Fibroblast of upper back skin (primary cell): ENCODE measurements at places on chromosomes 6 and 20.
A peak's percentile ranks its signal among the peaks of the same experiment; 100 is the strongest.

DNA sequence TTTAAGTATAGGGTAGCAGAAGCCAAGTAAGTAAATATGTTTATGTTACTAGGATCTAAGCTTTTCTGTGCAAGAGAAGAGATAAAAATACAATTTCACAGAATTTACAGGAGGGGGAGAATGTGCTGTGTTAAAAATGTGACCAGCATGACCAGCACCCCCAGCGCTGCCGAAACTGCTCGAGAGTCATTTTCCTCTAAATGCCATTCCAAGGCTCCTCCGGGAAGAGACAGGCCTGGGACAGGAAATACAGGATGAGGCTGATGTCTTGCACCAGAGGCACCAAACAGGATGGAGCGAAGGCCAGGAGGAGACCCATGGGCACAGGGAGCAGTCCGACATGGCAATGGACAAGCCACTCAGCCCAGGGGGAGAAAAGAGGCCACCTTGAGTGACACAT lies 21.1 kb downstream of the TAF4 start:
- DNase-seq, result no peak

DNA sequence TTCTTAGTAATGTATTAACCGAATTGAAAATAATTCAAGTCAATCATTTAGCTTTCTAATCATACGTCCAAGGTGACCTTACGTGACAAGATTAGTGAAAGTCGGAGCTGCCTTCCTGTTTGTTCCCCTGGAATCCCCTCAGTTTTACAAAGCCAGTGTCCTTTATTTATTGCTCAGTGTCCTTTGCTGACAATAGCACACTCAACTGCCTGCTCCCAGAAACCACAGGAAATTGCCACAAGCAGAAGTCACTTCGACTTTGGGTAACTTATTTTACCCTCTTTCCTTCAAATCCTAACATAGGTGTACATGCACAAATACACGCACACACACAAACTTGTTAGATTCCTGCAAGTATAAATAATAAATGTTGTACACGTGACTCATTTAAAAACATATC lies 1167.7 kb upstream of the ADGRB3 start:
- no peak for DNase-seq

DNA sequence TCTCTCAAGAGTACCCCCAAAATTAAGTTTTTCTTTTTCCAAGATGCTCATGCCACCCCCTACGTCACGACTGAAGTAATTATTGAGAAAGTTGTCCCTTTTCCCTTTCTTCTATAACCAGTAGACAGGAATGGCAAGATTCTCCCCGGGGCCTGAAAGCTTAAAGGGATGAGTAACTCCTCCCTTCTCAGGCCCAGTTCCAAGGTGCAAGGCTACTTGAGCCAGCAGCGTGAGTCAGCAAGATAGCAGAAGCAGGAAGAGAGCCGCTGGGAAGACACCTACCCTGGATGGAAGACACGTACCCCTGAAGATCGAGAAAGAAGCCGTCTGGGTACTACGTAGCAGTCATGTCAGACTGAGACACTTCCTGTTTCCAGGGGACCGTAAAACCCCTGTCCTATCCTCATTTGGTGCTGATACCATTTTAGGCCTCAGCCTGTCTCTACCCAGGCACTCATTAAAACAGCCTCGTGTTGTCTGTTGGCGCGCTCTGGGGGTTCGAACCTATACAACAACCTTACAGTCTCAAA lies 241.0 kb downstream of the ADGRG6 start:
- peak; percentile 80 for DNase-seq

DNA sequence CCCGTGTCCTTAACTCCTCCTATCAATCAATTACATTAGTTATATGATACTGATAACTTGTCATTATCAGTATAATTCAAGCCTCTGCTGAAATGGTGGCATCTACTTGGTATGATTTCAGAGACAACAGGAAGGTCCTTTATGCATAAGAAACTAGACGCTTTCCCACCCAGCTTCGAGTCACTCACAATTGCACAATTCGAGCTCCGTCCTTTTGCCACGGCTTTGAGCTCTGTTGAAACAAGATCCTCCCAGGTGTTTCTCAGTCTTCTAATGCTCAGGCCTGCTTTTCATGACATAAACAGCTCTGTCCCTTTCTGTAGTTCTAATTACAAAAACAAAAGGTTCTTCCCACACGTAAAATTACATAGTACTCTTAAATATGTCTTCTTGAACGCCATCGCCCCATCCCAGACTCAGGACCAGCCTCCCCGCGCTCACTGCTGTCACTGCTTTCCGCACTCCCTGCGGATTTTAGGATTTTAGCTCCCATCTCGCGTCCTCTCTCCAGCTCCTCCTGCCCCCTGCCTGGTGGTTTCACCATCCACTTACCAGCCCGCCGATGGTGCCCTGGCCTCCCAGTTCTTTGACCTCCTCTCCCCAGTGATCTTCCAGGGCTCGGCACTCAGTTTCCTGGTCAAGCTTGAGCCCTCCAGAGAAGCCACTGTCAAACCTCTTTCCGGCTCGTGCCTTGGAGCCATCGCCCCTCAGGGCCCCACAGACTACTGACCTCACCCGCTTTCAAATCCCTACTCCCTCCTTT lies 23.2 kb upstream of the PNPLA1 start:
- no peak for DNase-seq

- DNase-seq, result peak; percentile 41
These were observed 33.6 kb upstream of the ID4 start for GRCh38 chr6:19803331-19804204.

- DNase-seq, result no peak
These were observed 42.5 kb downstream of the SPDEF start for GRCh38 chr6:34513646-34514045.

DNA sequence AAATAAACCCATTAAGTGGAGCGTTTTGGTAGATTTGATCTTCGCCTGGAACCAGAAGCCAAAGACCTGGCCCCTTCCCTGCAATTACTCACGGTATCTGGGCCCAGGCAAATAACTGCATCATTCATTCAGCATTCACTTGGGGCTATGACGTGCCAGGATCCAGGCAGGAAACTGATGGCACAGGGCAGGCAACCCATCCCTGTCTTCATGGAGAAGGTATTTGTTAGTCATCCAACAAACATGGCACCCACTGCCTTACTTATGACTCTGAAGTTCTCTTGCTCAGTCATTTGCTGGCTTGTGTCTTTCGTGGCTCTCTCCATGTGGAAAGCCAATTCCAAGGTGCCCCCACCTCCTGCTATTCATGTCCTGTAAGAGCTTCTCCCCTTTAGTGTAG lies 232.4 kb downstream of the BMP7 start:
- no peak for DNase-seq

- no peak for DNase-seq
These were observed 13.0 kb downstream of the PSMG4 start for GRCh38 chr6:3271756-3272155.

DNA sequence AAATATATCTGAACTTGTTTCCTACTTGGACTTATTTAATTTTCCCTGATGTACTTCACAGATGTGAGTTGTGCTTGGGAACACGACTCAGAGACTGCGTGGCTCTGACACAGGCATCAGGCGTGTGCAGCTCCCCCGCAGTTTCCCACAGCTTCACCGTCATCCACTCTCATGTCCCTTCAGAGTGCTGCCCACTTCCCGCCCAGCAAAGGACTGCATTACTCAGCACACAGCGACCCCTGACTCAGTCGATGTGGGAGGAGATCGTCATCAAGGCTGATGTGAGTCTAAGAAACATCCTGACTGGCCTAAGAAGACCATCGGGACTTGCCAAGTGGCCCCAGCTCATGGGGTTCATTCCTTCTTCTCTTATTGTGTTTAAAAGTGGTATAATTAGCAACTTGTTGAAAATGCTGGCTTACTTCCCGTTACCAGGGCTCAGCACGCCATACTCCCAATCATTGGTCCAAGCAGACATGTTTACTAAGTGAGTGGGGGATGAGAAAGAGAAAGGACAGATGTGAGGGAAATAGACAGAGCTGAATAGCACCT lies 539.4 kb upstream of the JARID2 start:
- peak; percentile 95 for DNase-seq
